Pancreas (tissue), 10 donors: ENCODE measurements at places on chromosomes 4 and X. TPM values are rescaled to one million over a fixed set of nuclear protein-coding genes. Genes with fewer than 3 reads are reported as not detected.

- peak overlapping the region; percentile 88 for H3K27ac ChIP-seq
- no peaks in the 10 kb centered on the region for H3K4me1 ChIP-seq
- no peaks in the 10 kb centered on the region for H3K27me3 ChIP-seq
- H3K36me3 ChIP-seq, result no peaks in the 10 kb centered on the region
- DNase-seq, result no peak
These were observed 426 bp upstream of the XIAP start for GRCh38 chrX:123859409-123859845.

GRCh38 chrX:124300405-124300804 is 32.1 kb upstream of the TEX13D start:
- H3K27ac ChIP-seq, result no peak overlapping the region
- H3K27me3 ChIP-seq, result no peaks in the 10 kb centered on the region
- no peaks in the 10 kb centered on the region for H3K36me3 ChIP-seq
- no peaks in the 10 kb centered on the region for H3K4me1 ChIP-seq
- DNase-seq, result no peak

GRCh38 chr4:11074581-11075241 is 354.0 kb downstream of the HS3ST1 start:
- H3K4me1 ChIP-seq, result no peaks in the 10 kb centered on the region
- H3K36me3 ChIP-seq, result no peaks in the 10 kb centered on the region
- no peak overlapping the region for H3K4me3 ChIP-seq
- H3K27me3 ChIP-seq, result no peaks in the 10 kb centered on the region
- no peak for DNase-seq

The CSAG1 gene
- total RNA-seq, result not detected

The CYBB gene
- total RNA-seq, result 1.5 TPM
